ENCODE measurements at places on chromosomes 7 and 10.

DNA sequence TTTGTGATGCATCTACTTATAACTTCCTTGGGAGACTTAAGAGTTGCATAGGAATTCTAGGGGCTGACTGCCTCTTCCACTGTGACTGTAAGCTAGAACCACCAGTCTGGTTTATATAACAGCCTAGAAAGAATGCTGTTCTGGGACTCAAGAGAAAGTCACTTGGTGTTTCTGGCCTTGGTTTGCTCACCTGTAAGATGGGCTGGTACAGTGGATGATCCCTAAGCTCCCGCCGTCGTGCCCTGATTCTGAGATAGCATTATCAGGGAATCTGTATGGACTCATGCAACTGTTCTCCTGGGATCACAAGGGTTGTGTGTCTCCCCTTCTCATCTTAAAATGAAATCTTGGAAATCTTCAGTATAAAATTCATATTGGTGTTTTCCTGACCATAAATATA is 100.6 kb downstream of the LYZL1 start:
- DNase-seq, result no peak

GRCh38 chr7:50793947-50794570 is 11.4 kb upstream of the GRB10 start:
- DNase-seq, result no peak

DNA sequence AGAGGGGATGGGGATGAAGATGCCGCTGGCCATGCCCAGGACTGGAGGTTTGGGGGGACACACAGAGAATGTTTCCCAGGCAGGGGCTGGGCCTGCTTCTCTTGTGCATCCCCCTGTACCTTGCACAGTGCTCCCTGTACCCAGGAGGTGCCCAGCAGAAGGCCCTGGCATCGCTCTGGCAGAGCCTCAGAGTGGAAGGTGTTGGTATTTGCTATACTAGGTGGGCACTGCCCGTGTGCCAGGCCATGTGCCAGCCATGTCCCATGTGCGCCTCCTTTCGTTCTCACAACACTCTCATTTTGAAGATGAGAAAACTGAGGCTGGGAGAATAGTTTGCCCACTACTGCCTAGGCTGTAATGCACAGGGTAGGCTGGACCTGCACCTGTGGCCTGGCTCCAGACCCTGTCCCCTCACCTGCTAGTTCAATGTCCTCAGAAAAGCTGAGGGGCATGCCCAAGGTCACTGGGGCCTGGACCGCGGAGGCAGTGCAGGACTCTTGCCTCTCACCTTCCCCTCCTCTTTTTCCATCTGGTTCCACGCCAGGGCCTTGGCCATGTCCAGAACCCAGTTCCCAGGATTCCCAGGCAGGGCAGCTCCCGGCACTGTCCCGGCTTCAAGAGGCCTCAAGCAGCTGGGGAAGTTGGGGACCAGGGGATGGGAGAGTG is 64.7 kb downstream of the GOLGA7B start:
- DNase-seq, result no peak

- DNase-seq, result no peak
Observed at GRCh38 chr10:118753331-118754228, 1.2 kb downstream of the CACUL1 start.

GRCh38 chr7:27603813-27604212 is 58.9 kb downstream of the HIBADH start:
- no peak for DNase-seq

- no peak for DNase-seq
Observed at GRCh38 chr7:44530990-44531389, 10.1 kb downstream of the NPC1L1 start.

DNA sequence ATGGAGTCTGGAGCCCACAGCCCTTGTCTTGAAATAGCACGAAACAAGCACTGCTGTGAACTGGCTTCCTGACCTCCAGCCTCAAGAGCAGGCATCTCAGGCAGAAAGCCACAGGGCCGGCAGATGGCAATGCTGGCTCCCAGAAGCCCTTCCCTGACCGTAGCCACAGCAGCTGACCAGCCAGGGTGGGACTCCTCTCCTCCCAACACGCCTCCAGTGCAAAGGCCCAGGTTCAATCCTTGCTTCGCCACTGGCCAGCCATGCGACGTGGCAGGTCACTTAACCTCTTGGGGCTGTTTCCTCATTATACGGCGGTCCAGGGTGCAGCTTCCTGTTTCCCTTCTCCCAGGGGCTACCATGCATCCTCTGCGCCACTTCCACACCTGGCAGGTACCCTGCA is 12.8 kb downstream of the PRKAG2 start:
- no peak for DNase-seq

GRCh38 chr7:150992833-150993302 is 2.1 kb downstream of the NOS3 start:
- DNase-seq, result no peak

GRCh38 chr10:81575036-81575435 is 300.0 kb upstream of the NRG3 start:
- no peak for DNase-seq

DNA sequence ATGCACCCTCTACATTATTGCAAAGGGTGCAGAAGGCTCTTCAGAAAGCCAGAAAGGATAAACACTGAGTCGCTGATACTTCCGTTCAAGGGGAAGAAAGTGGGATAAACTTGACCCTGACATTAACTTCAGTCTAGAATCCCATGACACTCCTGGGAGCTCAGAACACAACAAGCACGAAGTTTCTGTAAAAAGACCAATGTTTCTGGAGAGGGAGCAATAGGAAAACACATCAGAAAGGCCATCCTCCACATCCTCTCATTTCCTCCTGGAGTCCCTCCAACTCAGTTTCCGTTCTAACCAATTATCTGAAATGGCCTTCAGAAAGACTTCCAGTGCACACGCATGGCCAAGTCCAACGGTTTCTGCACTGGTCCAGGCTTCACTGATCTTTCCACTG is 113.5 kb downstream of the SORBS1 start:
- no peak for DNase-seq

DNA sequence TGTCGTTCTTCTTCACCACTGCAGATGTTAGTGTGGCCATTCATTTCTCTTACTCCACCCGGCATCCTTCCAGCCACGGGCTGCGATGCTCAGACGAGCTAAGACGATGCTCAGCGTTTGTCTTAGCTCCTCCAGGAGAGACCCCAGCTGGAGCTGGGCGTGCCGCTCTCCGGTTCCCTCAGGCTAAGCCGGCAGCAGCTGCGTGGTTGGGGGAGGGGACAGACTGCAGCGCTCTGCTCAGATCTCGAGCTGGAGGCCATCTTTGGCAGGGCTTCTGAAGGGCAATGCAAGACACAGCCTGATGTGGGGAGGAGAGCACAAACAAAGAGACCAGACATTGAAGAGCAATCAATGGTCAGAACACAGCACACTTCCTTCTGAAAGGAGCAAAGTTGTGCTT is 4.8 kb downstream of the INA start:
- DNase-seq, result peak; percentile 14

DNA sequence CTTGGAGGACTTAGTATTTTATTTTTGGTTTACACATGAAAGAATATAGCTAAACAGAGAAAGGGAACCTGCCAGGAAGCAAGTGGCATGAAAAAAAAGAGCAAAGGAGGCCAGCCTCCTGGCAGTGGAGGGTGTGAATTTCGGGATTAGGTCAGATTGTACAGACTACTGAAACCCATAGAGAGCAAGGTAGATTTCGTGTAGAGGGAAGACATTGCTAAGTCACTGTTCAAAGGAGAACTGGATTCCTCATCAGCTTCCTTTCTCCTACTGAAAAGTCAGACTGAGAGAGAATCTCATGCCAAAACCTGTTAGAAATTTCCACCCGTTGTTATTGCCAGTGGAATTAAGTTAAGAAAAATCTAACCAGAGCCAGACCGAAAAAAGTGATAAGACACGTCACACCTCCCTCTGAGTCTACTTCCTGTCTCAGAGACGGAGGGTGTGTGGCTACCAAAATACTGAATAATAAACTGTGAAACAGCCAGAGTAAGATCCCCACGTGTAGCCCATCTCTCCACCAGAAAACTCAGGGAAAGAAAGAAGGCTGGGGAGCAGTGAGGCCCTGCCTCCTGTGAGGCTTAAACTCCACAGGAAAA is 118.8 kb downstream of the SKIDA1 start:
- no peak for DNase-seq

GRCh38 chr10:88386204-88386788 is 196.8 kb downstream of the RNLS start:
- DNase-seq, result no peak

- DNase-seq, result no peak
Observed at GRCh38 chr10:55630491-55631056, 730.5 kb downstream of the ZWINT start.

DNA sequence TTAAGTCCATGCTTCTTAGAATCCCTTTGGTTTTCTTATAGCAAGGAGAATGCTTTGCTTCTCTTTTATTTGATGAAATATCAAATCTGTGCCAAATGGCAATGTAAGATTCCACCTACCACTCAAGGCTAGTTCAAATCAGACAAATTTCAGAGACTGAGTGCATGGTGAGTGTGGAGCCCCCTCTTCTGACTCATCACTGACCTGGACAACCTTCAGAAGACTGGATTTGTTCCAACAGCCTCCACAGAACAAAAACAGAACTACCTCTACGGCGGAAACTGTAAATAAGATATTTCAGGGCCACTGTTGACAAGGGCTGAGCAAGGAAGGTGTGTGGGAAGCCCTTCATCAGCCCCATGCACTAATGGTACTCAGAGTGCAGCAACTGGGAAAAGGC is 21.1 kb downstream of the NCAPG2 start:
- no peak for DNase-seq

DNA sequence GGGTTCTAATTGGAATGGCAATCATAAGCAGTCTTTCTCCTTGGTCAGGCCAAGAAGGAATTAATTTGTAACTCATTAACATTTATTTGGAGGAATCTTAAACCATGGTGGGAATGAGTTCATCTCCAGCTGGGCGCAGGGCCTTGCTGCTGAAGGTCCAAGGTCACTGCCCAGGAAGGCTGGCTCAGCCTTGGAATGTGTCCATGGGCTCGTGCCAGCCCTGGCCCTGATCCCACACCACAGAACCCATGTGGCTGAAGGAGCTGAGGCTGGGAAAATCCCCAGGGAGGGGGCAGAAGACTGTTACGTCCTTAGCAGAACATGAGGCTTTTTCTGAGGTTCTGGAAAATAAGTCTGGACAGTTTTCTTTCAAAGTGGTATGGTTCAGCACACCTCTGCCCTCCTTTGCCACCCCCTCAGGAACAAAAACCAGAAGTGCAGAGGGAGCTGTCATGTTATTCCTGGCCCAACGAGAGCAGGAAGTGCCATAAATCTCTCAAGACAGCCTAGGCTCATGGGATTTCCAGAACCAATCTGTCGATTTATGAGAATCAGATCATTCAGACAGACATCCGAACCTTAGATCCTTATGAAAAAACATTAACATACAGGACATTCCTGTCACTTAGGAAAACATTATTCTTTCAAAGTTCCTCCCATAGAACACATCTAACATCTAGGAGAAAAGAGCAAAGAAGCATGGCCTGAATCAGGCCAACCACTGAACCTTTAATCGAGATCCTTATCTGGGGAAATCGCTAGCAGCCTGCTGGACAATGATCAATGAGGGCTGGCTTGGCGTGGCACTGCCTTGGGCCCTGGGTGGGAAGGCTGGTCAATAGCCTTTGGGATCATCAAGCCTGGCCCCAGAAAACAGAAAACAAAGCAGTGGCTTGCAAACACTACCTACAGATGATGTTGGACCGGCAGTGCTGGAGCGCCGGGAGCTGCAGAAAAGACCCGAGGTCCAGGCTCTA is 134.3 kb downstream of the TAX1BP1 start:
- DNase-seq, result no peak

DNA sequence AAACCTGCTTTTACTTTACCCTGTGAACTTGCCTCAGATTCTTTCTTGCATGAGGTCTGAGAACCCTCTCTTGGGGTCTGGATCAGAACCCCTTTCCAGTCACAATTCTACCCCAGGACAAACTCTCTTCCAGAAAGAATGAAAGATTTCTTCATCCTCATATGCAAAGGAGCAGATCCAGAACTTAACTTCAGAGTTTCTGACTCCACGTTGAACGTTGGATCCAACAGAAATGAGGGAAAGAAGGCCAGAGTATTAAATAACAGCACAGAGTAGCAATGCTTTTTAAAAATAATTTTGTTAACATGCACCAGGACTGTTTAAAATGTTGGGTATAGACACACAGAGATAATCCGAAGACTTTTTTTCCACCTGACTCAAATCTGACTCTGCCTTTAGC is 632.9 kb upstream of the AUTS2 start:
- no peak for DNase-seq

DNA sequence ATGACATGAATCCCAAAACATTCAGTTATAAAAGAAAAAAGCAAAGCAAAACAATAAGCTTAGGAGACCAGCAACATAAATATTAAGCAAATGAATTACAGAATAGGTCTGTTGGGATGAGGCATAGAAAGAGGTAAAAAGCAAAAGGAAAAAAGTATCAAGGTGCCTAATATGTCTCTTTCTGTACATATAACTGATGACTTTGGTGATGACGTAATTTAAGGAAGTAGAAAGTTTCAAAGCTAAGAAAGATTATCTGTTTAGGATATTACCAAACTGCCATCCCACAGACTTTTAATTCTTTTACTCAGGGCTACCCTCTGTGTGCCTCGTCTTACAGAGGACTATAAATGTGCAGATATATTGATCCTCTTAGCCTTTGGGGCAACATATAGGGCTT is 1066.5 kb downstream of the SORCS3 start:
- DNase-seq, result no peak

DNA sequence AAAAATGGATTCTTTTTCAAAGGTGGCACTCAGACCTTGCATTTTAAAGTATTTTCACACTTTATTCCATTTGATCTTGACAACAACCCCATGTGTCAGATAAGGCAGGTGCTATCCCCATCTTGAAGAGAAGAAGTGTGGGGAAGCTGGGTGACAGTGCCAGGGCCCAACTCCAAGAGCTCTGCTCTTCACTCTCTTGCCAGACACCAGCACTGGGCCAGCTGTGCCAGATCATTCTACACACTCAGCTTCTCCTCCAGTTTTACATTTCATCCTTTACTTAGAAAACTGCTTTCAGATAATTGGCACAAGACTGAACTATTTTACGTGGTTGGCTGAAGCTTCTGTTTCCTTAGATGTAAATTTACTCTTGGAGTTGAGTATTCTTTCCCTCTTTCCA is 64.4 kb downstream of the ENO4 start:
- DNase-seq, result no peak

GRCh38 chr7:124597509-124597908 is 168.1 kb downstream of the GPR37 start:
- no peak for DNase-seq

- DNase-seq, result no peak
Observed at GRCh38 chr7:106870983-106871410, 5.9 kb downstream of the PIK3CG start.

GRCh38 chr10:47335906-47336305 is 12.3 kb upstream of the RBP3 start:
- no peak for DNase-seq

GRCh38 chr7:122413339-122413738 is 108.8 kb upstream of the FEZF1 start:
- DNase-seq, result no peak

DNA sequence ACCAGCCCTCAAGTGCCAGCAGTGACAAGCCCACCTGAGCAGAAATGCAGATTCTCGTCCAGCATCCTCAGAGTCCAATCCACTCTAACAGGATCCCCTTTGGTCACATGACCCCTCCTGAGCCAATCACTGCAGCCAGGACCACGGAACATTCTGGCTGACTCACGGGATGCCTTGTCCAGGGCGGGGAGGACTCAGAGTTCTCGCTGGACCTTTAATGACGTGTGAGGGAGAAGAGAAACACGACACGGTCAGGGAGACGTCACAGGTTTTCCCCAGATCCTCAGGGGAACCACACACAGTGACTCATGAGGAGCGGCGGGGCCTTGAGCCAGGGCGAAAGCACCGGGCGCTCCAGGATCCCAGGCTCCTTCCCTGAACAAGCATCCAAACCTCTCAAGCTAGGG is 155.7 kb downstream of the PTPRN2 start:
- no peak for DNase-seq

- no peak for DNase-seq
Observed at GRCh38 chr7:44400033-44400511, 74.7 kb upstream of the CAMK2B start.

Measured in progenitor cell of endocrine pancreas (in vitro differentiated cells).